ENCODE measurements at places on chromosomes 12 and 14.

DNA sequence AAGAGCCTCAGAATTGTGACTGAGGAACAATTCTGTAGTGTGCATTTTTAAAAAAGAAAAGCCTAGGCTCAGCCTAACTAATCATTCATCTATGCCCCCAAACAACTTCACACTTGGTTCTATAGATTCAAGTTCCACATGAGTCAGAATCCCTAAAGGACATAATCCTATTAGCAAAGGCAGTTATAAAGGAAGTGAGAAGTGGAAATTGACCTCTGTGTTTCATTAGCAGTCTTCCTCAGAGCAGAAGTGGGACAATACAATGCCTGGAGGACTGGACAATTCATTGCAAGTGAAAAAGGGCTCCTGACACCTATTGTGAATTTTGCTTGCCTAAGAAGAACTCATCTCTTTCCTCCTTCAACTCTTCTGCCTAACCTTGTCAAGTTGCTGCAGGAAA, 222.3 kb downstream of the PTPRO start:
- peak; percentile 61 for DNase-seq

GRCh38 chr12:28958553-28959195, 190.4 kb upstream of the FAR2 start:
- DNase-seq: no peak

GRCh38 chr14:69664865-69665526, 53.6 kb downstream of the SUSD6 start:
- DNase-seq: no peak

GRCh38 chr12:50948798-50949197, 3.5 kb upstream of the HIGD1C start:
- DNase-seq: no peak

GRCh38 chr14:35247777-35248475, 44.3 kb upstream of the PSMA6 start:
- peak; percentile 48 for DNase-seq

- DNase-seq: no peak
These were observed 8.3 kb downstream of the RERG start for GRCh38 chr12:15212930-15213329.

GRCh38 chr14:89435492-89435891, 18.5 kb upstream of the FOXN3 start:
- DNase-seq: no peak

- peak; percentile 63 for DNase-seq
These were observed 10.2 kb upstream of the SERPINA9 start for GRCh38 chr14:94485944-94486841.

GRCh38 chr12:78328524-78328923, 497.8 kb downstream of the NAV3 start:
- DNase-seq: no peak

GRCh38 chr14:33026850-33027430, 88.3 kb downstream of the NPAS3 start:
- no peak for DNase-seq

GRCh38 chr12:96720363-96720705, 186.7 kb upstream of the NEDD1 start:
- DNase-seq: no peak

GRCh38 chr14:73452341-73453186, 5.8 kb downstream of the NUMB start:
- DNase-seq: peak; percentile 37

GRCh38 chr12:51821440-51822260, 26.9 kb downstream of the FIGNL2 start:
- DNase-seq: no peak

DNA sequence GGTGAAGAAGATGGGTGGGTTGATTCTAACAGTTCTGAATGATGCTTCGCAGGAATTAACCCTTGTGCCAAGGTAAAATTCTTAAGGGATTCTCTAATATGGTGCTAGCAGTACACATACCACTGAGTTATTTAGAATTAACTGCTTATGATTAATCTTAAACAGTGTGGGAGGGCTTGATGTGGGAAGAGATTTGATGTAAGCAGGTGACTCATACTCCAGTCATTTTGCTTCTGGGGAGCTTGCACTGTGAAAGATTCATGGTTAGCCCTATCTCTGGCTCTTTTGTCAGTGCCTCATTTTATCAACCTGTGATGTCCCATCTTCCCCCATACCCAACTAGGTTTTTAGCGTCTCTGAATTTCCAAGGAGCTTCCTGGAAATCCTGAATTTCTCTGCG, 83.8 kb downstream of the NRXN3 start:
- DNase-seq: peak; percentile 5

DNA sequence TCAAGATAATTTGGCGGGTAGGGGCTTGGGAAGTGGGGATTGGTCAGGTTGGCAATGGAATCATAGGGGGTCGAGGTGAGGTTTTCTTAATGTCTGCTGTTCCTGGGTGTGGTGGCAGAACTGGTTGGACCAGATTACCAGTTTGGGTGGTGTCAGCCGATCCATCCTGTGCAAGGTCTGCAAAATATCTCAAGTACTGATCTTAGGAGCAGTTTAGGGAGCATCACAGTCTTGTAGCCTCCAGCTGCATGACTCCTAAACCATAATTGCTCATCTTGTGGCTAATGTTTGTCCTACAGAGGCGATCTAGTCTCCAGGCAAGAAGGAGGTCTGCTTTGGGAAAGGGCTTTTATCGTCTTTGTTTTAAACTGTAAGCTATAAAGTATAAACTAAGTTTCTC, 868.4 kb downstream of the DIO2 start:
- no peak for DNase-seq

GRCh38 chr12:84537666-84538065, 374.9 kb downstream of the SLC6A15 start:
- DNase-seq: no peak

DNA sequence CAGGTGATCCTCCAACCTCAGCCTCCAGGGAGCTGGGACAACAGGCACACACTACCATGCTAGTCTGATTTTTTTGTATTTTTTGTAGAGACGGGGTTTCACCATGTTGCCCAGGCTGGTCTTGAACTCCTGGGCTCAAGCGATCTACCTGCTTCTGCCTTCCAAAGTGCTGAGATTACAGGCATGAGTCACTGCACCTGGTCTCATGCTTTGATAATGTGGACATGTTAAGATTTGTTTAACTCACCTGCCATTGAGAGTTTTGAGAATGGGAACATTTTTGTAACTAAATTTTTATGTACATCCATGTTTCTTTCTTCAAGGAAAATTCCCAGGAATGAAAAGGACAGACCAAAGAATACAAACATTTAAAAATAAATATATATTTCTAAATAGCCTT, 121.2 kb downstream of the MIPOL1 start:
- no peak for DNase-seq

DNA sequence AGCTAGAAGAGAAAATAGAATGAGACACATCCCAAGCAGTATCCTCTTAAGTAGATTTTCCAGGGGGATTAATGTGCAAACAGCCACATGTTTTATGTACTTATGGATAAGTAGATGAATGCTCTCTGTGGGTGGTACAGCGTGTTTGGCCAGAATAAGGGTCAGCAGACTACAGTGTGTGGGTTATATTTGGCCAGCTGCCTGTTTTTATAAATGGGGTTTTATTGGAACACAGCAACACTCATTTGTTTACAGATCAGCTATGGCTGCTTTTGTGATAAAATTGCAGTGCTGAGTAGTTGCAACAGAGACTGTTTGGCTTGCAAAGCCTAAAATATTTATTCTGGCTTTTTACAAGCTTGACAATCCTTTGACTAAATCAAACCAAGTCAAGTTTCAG, 780.2 kb upstream of the SEL1L start:
- DNase-seq: no peak

GRCh38 chr12:95551913-95552516, 739 bp upstream of the USP44 start:
- no peak for DNase-seq

GRCh38 chr12:70252832-70253231, 9.6 kb downstream of the CNOT2 start:
- no peak for DNase-seq

DNA sequence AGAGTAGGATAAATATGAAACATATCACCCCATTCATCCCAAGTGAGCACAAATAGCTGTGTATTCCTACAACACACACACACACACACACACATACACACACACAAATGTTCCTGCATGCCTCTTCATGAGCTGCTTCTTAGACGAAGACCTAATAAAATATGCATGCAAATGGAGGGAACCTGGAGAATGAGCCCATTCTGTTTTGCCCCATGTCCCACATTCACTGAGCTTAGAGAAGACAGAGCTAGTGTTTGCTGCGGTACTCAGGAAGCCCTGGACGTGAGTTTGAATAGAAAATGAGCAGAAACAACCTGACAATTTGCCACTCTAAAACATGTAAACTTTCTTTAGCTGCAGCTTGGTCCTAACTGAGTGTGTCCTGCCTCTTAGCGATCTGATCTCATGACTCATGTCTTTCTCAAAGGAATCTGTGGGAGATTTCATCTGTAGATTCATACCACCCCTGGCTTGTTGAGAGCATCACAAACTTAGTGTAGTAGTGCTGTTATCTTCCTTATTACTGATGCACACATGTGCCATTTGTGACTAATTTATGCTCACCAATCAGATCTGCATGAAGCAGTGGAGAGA, 86.8 kb downstream of the ITPR2 start:
- DNase-seq: no peak

DNA sequence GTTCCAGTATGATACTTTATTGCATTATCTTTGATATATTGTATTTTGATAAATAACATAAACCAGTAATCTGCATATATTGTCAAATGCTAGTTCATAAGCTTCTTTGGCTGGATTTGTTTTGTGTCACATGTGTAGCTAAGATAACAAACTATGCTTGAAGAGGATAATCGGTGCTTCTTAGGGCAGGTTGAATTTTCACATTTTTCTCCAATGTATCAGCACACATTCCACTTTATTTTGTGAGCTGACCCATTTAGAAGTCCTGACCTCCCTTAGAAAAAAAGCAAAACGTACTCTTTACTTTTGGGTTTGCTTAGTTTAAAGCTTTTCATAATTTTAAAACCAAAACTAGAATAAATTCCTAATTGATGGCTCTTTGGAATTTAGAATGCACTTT, 277.7 kb upstream of the DDHD1 start:
- DNase-seq: no peak

- DNase-seq: peak; percentile 56
These were observed 12.4 kb downstream of the MSI1 start for GRCh38 chr12:120356567-120357030.

DNA sequence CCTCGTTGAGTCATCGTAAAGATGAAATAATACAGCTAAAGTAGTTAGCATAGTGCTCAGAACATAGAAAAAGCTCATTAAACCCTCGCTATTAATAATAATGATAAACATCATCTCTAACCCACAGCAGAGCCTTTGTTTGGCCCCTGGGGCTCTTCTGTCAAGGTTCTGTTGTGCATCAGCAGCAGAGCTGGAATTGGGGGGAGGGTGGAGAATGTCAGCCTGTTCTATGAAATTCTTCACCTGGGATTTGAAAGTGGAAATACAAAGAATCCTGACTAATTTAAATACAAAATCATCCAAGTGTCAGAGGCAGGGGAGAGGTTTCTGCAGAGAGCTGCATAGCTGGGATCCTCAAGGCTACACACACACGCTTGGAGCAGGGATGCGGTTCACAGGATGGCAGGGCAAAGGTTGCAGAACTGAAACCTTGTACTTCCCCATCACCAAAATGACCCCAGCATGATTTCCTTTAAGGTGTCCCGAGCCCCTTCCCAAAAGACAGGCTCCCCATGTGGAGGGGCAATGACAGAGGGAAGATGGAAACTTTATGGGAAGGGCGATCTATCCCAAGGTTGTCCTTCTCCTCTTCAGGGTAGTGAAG, 71.8 kb downstream of the DAD1 start:
- DNase-seq: no peak

DNA sequence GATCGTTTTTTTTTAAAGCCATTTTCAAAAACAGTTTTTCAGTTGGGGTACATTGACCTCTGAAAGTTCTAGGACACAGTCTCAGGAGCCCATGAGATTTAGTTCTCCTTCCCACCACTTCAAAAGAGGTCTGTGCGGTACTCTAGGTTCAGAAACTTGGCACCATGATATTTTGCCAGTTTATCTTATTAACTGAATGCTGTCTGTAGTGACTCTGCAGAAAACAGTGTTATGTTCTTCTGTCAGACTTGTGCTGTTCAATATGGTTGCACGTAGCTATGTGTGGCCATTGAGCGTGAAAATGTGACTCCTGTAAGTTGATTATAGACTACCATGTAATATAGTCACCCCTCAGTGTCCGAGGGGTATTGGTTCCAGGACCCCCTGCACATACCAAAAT, 35.9 kb downstream of the CRADD start:
- DNase-seq: no peak

GRCh38 chr12:103677341-103677740, 90.3 kb downstream of the STAB2 start:
- no peak for DNase-seq

GRCh38 chr14:69226178-69226577, 33.8 kb upstream of the GALNT16 start:
- no peak for DNase-seq

GRCh38 chr14:50667684-50667995, 466 bp downstream of the SAV1 start:
- no peak for DNase-seq

DNA sequence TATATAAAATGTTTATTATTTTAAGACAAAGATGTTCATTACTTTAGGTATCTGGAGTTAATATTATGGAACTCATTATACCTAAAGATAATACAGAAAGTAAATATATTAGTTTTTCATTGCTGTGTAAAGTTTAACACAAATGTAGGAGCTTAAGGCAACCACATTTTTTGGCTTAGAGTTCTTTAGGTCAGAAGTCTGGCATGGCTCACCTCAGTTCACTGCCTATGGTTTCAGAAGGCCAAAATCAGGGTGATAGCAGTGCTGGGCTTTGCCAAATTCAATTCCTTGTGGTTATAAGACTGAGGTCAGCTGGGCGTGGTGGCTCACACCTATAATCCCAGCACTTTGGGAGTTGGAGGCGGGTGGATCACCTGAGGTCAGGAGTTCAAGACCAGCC, 35.5 kb upstream of the PRPF39 start:
- no peak for DNase-seq

GRCh38 chr14:93332397-93332852, 411 bp downstream of the BTBD7 start:
- peak; percentile 50 for DNase-seq

- no peak for DNase-seq
These were observed 828.9 kb downstream of the VRK1 start for GRCh38 chr14:97626088-97626487.

GRCh38 chr12:17326649-17327048, 720.7 kb upstream of the LMO3 start:
- no peak for DNase-seq

Data from inflammatory macrophage treated with lipopolysaccharide for 1 hour (primary cell).